ENCODE measurements at places on chromosomes 2 and 18.

DNA sequence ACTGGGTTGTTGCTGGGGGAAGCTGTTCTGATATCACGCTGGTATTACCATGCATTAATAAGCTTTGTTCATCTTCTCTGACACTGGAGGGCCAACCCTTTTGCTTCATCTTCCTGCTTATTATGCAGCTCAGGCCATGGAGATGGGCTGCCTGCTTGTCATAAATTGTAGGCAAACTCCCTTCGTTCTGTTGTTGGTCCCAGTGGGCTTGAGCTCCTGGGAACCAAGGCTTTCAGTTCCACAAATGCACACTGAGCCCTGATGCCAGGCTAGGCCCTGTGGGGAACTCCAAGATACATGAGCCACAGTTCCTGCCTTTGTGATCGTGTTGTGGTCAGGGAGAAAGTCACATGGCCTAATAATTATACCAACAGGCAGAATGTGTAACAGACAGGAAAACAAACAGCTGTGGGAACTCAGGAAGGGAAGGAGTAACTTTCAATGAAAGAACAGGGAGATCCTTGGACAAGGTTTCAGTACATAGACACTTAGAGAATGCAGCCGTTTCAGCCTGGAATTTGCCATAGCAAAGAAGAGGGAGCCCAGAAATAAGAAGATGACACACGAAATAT, 49.0 kb upstream of the BCL2L11 start:
- no peak for DNase-seq

- DNase-seq = no peak
These were observed 24.5 kb downstream of the BCL2L11 start for GRCh38 chr2:111145103-111145760.

DNA sequence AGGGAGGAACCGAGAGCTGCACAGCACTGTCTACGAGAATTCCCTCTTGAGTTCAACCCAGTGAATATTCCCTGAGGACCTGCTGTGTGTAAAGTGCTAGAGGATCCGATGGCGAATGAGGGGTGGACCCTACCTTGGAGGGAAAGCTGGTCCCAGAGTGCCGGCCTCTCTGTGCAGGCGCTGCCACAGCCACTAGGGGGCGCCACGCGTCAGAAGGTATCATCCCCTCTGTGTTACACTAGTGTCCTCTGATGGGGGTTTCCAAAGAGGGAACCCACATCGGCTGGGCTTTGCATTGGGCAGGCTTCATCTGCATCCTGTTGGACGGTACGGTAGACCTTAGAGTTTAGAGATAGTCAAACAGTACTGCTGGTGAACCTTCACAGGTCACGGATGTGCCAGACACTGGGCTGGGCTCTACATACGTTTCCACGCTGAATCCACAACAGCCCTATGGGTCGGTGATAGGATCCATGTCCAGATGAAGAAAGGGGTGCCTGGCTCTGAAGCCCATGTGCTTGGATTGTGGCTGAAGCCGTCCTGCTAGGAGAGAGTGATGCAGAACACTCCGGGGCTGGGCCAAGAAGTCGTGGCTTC, 39.0 kb downstream of the COA5 start:
- DNase-seq = peak; percentile 61

GRCh38 chr2:65434592-65435241, 2.3 kb upstream of the SPRED2 start:
- no peak for DNase-seq

DNA sequence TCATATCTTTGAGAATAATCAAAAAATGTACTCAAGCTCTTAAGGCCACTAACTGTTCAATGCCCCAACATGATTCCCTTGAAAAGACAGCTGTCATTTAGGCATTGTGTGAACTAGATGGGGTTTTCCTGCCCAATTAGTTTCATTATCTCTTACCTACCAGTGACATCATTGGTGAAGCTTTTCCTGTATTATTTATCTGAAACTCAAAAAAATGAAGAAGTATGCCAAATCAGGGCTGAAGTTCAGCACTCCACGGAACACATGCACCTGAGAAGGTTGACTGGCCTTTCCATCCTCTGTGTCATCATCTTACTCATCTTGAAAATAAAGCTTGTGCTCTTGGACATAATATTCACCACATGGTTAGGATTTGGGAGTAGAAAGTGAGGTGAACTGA, 126.4 kb downstream of the TXNL1 start:
- no peak for DNase-seq

GRCh38 chr2:161173541-161174194, 13.4 kb downstream of the TANK start:
- DNase-seq = no peak

- DNase-seq = no peak
These were observed 66.7 kb upstream of the HPCAL1 start for GRCh38 chr2:10235909-10236550.

DNA sequence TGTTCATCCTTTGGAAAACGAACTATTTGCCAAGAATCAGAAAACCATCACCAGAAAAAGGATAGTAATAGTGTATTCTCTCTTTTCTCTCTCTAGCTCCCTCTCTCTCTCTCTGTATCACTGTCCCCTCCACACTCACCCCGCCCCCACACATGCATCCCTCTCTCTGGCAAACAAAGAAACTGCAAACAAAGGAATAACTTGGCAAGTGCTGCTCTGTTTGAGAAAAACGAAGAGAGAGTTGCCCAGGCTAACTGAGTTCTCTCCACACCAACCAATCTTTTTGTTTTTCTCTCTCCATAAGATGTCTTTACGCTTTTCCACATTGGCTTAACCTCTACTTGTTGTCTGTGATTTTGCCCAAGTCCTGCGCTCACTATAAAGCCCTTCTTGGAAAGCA, 316.2 kb downstream of the EPHA4 start:
- DNase-seq = no peak

DNA sequence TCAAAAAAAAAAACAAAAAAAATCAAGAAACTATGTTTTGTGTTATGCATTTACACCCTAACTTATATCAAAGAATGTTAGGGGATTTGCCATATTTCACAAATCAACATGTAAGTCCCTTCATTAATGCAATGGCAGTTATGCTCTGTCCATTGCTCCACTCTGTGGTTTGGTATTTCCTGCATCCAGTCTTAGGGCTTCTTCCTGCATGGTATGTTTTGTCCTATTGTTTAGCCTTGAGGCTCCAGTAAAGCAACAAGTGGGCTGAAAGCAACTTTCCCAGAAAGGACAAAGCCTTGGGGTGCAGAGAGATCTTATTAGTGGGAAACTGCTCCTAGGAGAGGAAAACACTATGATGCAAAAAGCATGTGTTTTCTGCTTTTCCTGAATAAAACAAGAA, 474.1 kb downstream of the IRS1 start:
- DNase-seq = no peak

DNA sequence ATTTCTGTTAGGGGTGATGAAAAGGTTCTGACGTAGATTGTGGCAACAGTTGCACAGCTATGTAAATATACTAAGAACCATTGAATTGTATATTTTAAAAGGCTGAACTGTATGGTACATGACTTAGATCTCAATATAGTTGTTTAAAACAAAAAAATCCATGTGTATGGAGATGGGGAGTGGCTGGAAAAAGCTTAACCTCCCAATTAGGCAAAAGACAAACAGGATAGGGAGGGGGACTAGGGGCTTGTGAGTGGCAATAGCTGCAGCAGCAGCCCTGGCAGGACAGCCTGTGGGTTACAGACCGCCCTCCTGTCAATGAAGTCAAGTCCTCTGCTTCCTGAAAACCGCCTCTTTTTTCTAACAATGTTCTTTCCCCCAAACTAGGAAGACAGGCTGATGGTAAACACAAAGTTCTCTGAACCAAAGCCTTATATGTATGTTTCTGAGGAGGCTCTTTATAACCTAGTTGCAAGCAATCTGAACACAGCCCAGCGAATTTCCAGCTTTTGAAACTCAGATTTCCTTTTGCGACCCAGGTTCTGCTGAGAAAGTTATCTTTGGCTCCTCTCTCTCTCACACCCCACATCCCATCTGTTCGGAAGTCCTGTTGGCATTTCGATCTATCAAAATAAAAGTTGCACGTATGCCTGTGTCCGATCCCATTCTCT, 10.3 kb downstream of the ATP8B1 start:
- DNase-seq = no peak

GRCh38 chr2:19902216-19902740, 495 bp upstream of the TTC32 start:
- DNase-seq = no peak

GRCh38 chr2:157233506-157233905, 24.0 kb upstream of the GALNT5 start:
- DNase-seq = no peak

- no peak for DNase-seq
These were observed 1.1 kb downstream of the GLI2 start for GRCh38 chr2:120736624-120737339.

DNA sequence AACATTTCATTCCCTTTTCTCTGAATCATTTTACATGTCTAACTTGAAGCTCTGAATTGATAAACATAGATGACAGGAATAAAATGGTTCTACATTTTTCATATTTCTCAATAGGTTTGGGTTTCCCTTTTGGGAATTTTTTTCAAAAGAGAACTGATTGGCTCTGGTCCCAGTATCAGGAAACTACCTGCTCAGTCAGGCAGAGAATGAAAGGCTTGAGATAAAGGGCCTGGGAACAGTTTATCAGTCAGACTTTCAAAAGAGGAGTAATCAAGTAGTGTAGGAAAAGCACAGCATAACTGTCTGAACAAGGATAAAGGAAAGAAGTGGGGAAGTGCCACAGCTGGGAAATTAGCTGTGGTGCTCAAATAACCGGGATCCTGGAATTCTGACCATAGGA, 28.3 kb upstream of the CCL20 start:
- no peak for DNase-seq

DNA sequence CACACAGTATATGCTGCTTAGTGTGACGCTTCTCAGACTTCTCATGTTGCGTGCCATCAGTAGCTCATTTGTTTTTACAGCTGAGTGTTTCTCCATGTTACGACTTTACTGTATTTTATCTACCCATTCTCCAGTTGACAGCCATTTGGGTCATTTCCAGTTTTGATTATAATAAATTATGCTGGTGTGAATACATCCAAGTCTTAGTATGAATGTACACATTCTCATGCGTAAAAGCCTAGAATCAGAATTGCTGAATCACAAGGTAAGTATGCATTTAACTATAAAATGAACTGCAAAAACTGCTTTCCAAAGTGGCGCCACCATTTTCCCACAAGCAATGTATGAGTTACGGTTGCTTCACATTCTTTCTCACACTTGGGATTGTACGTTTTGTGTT, 184.2 kb upstream of the SLC35G4 start:
- no peak for DNase-seq

GRCh38 chr2:218879776-218880101, 913 bp upstream of the WNT10A start:
- no peak for DNase-seq

- DNase-seq = no peak
These were observed 104.5 kb downstream of the MMADHC start for GRCh38 chr2:149483004-149483605.

DNA sequence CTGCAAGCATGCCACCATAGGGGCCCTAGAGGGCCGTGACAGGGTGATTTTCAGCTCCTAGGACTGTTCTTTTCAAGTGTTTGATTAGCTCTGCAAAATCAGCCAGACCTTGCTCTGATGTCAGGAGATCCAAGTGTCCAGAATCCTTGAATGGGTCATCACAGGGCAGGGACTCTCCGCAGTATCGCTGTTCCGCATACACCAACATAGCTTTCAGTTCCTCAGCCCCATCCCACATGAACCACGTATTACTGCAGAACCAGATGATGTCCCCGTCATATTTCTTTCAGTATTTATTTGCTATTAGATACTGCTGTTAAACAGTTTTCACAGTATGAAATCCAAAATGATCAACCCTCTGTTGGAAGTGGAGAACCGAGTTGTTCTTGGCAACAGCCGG, 46.6 kb upstream of the RFX8 start:
- DNase-seq = no peak

Data from CD4-positive, alpha-beta T cell treated with Interleukin-21 for 1 hour (primary cell).